ENCODE measurements at places on chromosomes 1 and 21.

DNA sequence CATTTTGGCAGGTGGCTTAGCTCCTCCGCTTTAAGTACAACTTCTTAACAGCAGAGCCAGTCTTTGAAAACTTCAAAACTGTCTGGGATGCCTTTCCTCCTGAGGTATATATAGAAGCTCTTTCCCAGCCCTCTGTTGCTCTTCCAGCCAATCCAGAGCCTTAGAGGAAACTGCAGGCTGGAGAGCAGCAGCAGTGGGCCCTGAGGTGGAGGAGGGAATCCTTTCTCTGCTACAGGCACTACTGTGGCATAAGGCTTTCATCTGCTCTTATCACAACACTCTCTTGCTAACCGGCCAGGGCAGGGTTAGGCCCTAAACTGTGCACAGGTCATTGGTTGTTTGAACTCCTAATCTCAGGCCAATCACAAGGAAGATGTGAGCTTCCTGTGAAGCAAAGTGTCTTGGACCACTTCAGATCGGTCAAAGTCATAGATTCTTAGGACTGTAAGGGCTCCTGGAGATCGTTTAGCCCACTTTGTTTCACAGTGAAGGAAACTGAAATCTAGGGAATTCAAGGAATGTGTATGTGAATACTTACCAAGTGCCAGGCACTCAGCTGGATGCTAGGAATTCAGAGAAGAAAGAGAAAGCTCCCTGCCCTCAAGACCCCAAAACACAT is at the start of gene RGS5:
Gene RGS5 (minus strand): TSS at position 84 of the 619 bp plus-strand sequence. CDS start 81 bp downstream, at position 3.
- DNase-seq = no peak

DNA sequence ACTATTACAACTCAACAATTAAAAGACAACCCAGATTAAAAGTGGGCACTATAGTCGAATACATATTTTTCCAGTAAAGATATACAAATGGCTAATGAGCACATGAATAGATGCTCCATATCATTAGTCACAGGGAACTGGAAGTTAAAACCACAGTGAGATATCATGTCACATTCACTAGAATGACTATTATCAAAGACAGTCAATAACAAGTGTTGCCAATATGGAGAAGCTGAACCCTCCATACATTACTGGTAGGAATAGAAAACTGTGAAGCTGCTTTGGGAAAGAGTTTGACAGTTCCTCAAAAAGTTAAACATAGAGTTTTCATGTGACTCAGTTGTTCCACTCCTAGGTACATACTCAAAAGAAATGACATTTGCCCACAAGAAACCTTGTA is 30.6 kb upstream of the MRPS6 start:
- no peak for DNase-seq

DNA sequence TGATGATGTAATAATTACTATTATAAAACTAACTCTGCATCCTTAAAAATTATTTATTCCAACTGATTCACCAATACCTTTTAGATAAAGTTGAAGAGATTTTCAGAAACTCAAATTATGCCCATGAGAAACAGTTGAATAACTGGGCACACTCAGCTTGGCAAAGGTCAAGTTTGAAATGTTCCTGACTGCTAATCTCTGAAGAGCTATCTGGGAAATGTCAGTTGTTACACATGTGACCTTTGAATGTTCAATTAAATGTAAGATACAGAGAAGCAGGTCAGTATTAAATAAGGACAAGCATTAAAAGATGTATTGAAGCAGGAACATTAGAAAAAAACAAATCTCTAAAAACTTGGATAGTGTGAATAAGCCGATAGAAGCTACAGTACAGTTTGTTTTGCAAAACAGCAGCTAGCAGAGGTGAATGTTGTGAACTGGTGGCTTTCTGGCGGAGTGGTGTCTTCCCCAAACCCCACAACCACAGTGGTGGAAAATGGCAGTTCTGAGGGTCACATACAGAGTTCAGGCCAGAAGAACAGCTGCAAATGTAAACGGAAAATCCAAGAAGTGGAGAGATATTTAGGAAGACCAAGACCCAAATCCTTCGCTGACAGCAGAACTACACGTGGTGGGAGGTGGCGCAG is 61.9 kb upstream of the SLC5A9 start:
- DNase-seq = no peak

DNA sequence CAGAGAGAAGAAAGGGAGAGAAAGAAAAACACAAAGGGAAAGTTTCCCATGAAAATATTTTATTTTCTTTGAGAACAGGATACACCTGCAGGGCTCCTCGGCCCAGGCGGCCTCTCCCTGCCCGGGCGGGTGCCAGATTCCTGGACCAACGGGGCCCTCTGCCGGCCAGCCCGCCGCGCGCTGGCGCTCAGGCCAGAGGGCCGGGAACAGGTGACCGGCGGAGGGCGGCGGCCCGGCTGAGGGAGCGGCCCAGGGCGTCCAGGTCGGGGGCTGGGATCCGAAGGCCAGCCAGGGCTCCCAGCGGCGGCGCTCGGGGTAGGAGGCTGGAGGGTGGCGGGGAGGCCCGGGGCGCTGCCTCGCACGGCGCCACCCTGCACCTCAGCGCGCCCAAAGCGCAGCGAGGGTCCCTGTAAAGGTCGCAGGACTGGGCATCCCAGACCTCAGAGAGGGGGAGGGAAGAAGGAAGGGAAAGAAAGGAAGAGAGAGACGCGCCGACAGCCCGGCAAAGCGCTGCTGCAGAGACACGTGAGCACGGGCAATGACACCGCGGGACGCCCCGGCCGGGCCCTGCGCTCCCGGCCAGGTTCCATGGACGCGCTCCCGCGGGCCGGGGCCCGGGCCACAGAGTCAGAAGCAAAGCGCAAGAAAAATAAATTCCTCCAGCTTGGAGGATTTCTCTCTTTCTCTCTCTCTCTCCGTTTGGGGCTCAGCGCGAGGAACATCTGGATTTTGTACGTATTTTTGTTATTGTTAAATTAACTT is 927 bp downstream of the WNT9A start:
- DNase-seq = peak; percentile 42

GRCh38 chr21:37793660-37794059 is 122.6 kb downstream of the KCNJ6 start:
- DNase-seq = no peak

All from stimulated activated CD4-positive, alpha-beta T cell treated with anti-CD3 and anti-CD28 coated beads, TNF-alpha, amount 100 ng/mL, for 1 hour (primary cell).